ENCODE measurements at places on chromosomes 7 and 10.

DNA sequence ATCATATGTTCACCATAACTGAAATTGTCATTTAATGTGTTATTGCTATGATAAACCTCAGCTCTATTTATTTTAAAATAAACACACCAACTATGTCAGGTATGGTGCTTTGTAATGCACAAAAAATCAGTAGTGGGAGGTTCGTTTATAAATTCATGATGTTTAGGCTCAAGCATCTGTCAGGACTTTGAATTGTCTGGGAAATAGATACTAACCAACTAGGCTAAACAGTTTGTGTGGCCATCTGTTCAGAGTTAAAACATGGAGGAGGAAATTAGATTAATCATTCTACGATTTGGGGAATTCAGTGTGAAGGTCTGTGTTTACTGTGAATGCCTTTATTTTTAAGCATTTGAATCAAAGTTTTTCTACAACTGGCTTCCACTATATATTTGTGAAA, 212.6 kb upstream of the FZD8 start:
- DNase-seq, result no peak

GRCh38 chr7:112064627-112065385, 141.4 kb downstream of the DOCK4 start:
- DNase-seq, result no peak

DNA sequence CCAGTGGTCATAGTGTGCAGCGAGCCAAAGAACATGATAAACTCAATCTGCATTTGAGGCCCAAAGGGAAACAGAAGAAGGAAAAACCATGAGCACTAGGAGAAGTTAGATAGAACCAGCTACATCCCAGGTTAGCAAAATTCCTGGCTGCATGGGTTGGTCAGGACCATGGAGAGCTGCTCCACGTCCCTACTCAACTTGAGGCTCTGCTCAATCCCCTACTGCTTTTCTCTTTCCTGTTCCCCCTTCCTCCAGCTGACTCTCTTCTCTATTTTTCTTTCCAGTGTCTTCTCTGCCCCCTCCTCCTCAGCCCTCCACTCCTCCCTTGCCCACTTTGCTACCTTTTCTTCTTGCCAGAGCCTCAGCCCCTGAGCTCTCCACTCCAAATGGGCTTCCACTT, 21.9 kb upstream of the VSIR start:
- DNase-seq, result peak; percentile 49

DNA sequence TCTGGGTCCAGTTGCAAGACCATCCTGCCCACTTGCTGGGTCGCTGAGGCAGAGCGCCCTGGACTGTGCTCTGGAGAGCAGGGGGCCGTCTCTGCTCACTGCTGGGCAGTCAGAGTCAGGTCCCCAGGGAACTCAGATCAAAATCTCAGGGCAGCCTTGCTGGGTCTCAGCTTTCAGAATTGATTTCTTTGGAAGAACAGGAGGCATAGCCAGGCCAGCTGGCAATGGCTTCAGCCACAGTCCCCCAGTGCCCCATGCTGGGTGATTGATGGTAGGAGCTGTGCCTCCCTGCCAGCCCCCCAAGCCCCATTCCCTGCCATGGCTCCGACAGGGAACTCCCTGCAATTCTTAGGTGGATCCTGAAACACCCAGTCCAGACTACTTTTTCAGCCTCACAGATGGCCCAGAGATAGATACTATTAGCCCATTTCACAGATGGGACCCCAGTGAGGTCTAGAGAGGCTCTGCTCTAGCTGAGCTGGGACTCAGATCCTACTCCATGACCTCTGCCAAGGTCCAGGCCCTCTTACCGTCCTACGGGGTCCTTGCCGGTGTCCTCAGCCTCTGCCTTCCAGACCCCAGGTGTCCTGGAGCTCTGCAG, 467 bp downstream of the MMRN2 start:
- no peak for DNase-seq

DNA sequence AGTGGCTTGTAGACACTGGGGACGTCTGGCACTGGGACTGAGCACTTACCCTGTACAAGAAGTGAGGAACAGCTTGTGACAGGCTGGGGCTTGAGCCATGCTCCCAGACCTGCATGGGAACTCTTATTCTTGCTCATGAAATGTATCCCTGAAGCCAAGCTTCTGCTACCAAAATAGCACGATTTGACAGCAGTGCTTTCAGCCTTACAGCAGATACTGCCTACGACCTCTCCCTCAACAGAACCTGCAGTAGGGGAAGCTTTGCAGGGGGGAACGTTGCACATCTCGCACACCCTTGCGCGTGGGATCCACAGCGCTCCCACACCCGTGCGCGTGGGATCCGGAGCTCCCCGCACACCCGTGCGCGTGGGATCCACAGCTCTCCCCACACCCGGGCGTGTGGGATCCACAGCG, 88.0 kb downstream of the CREM start:
- no peak for DNase-seq

- no peak for DNase-seq
These were observed 477.1 kb downstream of the RPS24 start for GRCh38 chr10:78510566-78511323.

DNA sequence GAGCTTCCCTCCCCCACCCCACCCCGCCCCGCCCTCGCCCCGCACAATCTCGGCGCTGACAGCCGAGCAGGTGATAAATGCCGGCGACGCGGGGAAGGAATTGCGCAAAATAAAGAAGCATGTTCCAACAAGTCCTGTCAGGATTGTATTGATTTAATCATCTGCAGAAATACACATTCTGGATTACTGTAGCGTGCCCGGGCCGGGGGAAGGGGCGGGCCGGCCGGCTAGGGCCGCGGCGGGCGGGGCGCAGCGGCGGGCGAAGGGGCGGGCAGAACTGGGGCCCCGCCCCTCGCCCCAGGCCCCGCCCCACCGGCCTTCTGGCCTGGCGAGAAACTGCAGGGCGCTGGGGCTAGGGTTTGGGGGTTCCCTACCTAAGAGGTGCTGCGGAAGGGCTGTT, 88.9 kb upstream of the PAX2 start:
- no peak for DNase-seq

GRCh38 chr7:91876391-91877133, 3.9 kb downstream of the MTERF1 start:
- DNase-seq, result no peak

GRCh38 chr10:116984202-116984990, 20.6 kb downstream of the SHTN1 start:
- no peak for DNase-seq

GRCh38 chr7:117323851-117324711, 1.2 kb upstream of the WNT2 start:
- peak; percentile 35 for DNase-seq

GRCh38 chr7:93245525-93246432, 13.6 kb downstream of the VPS50 start:
- DNase-seq, result peak; percentile 29

GRCh38 chr7:105060437-105060836, 46.4 kb downstream of the KMT2E start:
- DNase-seq, result no peak

DNA sequence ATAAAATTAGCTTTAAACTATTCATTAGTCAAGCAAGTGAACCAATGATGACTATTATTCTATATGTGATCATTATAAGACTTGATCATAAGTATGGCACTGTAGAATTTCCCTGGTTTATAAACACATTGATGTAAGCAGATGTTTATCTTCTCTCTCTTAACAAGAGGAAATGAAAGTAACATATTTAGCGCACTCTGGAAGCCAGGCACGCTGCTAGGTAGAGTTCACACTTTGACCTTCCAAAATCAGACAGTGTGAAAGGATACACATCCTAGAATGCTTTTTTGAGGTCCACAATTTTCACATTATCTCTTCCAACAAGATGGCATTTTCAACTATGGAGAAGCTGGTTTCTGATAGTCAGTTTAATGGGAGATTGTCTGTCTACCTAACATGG, 529.4 kb upstream of the IGFBP3 start:
- no peak for DNase-seq

DNA sequence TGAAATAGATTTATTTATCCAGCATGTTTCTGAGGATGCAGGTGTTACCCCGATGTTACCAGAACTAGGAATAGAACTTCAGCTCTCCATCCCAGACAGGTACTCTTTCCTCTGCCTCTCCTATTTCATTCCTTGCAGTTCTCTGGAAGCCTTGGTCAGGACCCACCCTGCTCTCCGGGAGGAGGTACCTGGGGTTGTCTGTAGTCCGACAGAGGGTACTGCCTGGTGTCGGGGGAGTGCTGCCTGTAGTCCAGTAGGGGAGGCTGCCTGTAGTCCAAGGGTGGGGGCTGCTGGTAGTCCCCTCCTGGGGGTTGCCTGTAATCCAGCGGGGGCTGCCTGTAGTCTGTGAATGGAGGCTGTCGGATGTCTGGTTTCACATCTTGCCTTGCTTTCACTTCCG, 328.4 kb downstream of the PHTF2 start:
- no peak for DNase-seq

DNA sequence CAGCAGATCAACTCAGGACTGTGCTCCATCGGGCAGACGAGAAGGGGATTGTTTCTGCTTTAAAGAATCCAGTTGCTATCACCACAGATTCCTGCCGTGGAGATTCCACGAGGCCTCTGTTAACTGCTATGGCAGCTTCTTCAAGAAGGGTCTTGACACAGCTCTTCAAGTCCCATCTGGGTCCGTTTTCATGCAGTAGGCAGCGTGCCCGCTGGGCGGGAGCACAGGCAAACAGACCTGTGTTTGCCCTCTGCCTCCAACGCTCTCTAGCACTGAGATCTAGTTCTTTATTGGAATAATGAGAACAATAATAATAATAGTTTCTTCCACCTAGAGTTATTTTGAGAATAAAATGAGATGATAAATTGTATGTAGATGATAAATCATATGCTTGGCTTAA, 127.2 kb upstream of the SP8 start:
- DNase-seq, result no peak

DNA sequence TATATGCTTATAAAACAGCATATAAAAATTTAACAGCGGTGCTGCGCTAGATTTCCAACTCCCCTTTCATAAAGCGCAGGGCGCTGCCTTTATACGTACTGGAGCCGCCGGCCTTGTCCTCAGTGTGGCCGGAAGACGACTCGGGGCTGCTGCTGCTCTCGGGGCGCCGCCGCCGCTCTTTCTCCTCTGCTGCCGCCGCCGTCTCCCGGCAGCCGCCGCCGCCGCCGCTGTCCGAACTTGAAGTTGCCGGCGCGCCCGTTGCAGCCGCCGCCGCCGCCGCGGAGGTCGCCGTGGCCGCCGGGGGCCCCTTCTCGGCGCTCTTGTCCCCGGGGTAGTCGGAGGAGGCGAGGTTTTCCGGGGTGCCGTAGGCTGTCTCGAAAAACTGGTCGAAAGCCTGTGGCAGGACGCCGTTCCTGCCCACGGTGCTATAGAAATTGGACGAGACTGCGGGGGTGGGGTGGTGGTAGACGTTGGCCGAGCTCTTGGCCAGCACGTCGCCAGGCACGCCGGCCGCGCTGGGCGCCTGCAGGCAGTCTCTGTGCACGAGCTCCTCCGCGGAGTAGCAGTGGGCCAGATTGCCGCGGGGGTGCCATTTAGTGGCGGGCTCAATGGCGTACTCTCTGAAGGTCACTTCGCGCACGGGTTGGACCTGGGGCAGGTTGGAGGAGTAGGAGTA, 557 bp downstream of the HOXA11 start:
- DNase-seq, result no peak

DNA sequence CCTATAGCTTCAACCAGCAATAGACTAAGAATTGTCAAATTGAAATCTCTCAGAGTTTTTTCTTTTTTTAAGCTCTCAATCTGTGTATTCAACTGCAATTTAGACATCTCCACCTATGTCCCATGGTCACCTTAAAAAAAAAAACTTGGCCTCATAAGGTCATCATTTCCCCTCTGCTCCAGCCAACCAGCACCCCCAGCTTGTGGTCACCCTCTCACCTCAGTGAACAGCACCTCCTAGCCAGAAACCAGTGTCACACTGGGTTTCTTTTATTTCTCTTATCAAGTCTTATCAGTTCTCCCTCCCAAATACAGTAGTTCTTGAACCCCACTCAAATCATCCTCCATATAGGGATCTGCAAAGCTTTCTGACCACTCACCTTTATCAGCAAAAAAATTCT, 4.0 kb downstream of the ITGB1 start:
- DNase-seq, result no peak

Measured in neuronal stem cell (in vitro differentiated cells).